Gastrocnemius medialis (tissue), 4 donors: ENCODE measurements at places on chromosomes 12 and 14. TPM values are rescaled to one million over a fixed set of nuclear protein-coding genes. Genes with fewer than 3 reads are reported as not detected.
A peak's percentile ranks its signal among the peaks of the same experiment; 100 is the strongest.

GRCh38 chr12:119195256-119195655, 16.5 kb downstream of the HSPB8 start:
- DNase-seq = no peak

GRCh38 chr14:29805415-29806123, 122.1 kb downstream of the PRKD1 start:
- peak; percentile 24 for DNase-seq

- DNase-seq = no peak
Observed at GRCh38 chr12:66320996-66321395, 18.7 kb downstream of the HELB start.

The SLC48A1 gene
- 62.6 TPM for total RNA-seq

DNA sequence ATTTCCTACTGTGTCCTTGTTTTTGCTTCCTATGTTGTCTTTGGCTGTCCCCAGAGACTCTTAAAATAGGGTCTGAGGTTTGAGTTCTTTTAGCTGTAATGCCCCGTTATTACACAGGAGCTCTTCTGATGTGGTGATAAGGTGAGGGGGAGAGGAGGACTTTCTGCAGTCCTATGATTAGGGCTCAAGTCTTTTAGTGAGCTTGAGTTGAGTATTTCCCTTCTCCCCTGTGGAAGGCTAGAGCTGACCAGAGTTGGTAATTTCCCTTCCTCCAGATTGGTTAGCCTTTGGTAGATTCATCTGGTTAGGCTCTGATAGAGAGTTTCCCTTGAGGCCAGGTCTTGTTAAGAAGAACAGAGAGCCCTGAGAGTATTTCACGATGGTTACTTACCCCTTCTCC, 4.3 kb upstream of the HIF1A start:
- DNase-seq = no peak

The MSRB3 gene
- 46.4 TPM for total RNA-seq

The PLEKHD1 gene
- total RNA-seq = not detected

DNA sequence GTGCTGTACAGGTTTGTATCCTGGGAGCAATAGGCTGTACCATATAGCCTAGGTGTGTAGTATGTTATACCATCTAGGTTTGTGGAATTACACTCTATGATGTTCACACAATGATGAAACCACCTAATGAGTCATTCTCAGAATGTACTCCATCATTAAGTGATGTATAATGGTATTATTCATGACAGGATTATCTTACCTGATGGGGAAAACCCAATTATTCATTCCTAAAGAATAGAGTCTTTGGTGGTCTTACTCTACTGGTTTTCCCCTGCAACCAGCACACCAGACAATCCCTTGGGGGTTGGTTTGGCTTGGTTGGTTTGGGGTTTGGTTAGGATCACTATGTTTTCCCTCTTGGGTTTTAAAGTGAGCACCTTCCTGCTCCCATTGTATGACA, 12.6 kb upstream of the OR10P1 start:
- DNase-seq = no peak

- peak; percentile 2 for DNase-seq
Observed at GRCh38 chr12:34396006-34396860, 373.9 kb downstream of the ALG10 start.

DNA sequence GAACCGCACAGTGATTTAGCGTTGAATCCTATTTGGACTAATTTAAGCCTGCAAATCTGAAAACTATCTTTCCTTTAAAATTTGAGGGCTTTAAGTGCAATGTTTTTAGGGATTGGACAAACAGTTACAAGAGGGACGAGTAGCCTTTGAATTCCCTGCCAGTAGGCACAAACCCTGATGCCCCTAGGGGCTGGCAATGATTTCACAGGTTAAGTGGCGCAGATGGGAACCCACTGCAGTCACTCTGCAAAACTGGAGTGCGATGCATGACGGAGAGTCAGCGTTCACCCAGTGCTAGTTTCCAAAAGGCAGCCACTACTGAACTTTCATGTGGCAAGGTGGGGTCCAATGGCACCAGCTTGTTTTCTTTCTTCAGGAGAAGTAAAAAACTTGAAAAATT, 99.4 kb upstream of the FRMD6 start:
- DNase-seq = no peak

GRCh38 chr14:61591862-61592261, 103.5 kb upstream of the HIF1A start:
- DNase-seq = no peak

The SLC38A4 gene
- total RNA-seq = 46.0 TPM

The SLC6A13 gene
- 1.9 TPM for total RNA-seq

- no peak for DNase-seq
Observed at GRCh38 chr12:88951177-88951576, 370.9 kb upstream of the KITLG start.

The PSMB5 gene
- 304 TPM for total RNA-seq

GRCh38 chr12:104605685-104606084, 148.9 kb downstream of the CHST11 start:
- DNase-seq = peak; percentile 43

DNA sequence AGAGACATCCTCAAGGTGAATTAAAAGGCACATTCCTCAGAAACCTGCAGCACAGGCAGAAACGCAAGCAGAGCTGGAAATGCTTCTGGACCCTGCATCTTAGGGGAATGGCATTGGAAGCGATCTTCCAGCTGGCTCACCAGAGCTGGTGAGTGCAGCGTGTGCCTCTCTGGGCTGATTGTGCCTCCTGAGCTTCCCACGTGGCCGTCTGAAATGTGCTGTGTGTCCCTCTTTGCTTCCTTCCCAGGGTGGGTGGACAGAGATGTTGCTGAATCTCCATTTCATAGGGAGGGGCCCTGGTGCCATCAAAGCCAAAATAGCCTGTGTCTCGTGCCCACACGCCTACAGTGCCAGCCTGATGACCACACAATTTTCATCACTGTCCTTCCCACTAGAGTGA, 34.3 kb upstream of the TMEM132D start:
- no peak for DNase-seq

DNA sequence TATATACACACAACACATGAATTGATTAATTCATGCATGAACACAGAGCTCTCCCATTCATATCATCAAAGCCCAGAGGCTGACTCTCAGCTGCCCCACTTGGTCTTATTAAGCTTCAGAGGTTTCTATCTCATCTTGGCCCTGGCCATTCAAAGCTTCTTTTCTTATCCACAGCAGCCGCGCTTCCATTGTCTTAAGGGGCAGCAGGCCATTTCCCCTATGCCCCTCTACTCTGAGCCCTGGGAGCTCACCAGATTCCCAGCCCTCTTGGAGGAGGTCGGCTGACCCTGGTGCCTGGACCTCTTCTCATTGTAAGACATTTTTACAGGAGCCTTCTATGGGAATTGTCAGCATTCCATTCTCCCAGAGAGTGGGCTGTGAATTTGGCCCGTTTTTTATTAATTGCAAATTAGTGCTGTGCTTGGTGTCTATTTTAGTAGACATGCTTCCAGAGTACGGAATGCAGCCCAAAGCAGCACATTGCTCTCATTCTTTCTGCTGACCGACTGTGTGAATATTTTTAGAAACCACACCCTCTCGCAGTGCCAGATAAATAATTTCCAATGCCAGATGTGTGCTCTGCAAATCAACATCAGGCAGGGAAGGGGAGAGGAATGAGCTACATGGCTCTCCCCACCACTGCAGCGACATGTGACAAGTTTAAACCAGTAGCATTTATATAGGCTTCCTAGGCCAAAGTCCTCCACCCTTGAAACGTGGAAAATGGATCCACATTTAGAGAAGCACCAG, 58.5 kb downstream of the NUAK1 start:
- peak; percentile 42 for DNase-seq

The FOXG1 gene
- total RNA-seq = not detected

GRCh38 chr14:84403585-84403984, 1126.4 kb upstream of the FLRT2 start:
- no peak for DNase-seq

The PDE3A gene
- 4.8 TPM for total RNA-seq

GRCh38 chr14:94123296-94123695, 6.1 kb downstream of the IFI27L2 start:
- no peak for DNase-seq

DNA sequence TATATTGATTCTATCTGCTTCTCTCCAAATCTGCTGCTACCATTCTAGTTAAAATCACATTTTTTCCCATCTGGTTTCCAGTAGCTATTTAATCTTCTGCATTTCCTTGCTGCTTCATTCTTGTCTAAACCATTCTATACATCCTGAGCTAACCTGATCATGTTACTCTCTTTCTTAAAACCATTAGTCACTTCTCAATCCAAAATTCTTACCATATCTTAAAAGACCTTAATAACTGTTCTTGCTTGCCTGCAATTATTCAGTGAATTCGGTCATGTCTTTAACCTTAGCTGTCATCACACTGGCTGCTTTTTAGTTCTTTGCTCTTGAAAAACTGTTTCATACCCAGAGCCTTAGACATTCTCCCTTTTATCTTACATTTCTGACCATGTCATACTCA, 56.4 kb upstream of the PZP start:
- DNase-seq = no peak

DNA sequence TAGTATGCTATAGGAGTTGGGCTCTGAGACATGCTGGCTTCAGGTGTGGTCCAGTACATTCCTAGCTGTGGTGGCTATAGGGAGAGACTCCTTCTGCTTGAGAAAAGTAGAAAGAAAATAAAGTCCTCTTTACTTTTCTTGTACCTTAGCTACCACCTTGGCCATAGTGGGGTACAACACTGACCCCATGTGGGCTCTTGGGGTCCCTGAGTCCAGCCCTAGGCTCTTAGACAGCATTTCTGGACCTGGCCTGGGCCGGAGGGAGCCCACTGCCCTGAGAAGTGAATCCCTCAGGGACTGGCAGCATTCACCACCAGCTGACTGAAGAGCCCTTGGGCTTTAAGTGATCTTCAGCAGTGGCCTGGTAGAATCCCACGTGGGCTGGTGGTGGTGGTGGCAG, 143.1 kb downstream of the SYT10 start:
- no peak for DNase-seq

DNA sequence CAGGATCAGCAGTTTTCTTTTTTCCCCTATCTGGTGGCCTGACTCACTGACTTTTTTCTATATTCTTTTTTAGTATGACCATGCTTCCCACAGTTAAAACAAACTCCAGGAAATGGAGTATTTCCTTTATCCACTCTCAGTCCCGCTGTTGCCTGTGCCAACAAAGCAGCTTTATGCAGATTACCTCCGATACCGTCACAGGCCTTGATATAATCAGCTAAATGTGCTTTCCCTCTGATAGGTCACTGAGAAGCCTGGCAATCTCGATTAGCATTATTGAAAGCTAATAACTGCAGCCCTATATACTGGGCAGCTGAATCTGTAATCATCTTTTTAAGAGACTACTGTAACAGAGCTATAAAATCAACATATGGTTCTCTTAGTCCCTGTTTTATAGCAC, 243.6 kb downstream of the KIF21A start:
- no peak for DNase-seq

DNA sequence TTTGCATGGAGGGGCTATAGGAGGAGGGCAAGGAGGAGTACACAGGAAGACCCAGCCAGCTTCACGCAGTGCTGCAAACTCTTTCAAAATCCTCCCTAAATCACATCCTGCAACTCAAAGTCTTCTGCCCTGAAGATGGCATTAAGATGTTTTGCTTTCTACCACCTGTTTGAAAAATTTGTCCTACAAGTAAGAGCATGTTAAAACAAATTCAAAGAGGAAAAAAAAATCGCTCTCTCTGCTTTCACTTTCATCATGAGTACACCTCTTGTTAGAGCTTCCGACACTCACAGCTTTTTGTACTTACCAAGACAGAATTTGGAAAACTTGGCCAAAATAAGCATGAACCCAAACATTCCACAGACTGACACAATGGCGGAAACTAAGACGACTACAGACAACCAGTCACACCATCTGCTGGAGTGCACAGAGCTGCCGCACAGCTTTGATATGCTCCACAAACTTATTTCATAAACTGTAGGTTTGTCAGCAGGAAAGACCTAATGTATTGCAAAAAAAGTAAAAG, 21.3 kb downstream of the GCH1 start:
- no peak for DNase-seq

- DNase-seq = no peak
Observed at GRCh38 chr14:80464531-80465149, 253.3 kb upstream of the DIO2 start.

GRCh38 chr12:28130625-28131598, 59.3 kb upstream of the CCDC91 start:
- no peak for DNase-seq

- DNase-seq = peak; percentile 29
Observed at GRCh38 chr14:93073910-93074769, 41.6 kb downstream of the ITPK1 start.

The ZNF26 gene
- 12.3 TPM for total RNA-seq

The RDH11 gene
- total RNA-seq = 7.7 TPM

DNA sequence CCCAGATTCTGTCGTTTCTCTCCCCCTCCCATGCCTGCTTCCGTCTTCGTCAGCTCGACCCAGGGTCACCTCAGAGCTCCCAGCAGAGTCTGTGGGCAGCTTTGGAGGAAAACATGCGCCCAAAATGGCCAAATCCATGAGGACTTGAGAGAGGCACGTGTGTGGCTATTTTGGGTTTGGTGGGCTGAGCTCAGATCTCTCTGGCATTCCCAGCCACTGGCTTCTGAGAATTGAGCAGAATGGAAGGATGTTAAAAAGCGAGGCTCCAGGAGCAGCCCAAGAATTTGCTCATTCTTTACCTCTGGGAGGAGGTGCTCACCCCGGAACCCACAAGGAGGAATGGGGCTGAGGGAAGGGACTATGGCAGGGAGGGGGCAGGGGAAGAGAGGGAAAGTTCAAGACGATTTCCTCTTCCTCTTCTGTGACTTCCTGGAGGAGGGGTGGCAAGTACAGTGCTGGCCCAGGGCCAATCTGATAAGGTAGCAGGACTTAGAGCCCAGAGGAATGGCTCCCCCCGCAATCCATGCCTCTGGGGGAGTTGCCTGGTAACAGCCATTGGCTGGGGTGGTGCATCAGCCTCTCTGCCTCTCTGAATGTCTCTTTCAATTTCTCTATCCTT, 20.1 kb downstream of the TSPAN9 start:
- peak; percentile 33 for DNase-seq

GRCh38 chr14:92475451-92476187, 38.0 kb upstream of the RIN3 start:
- DNase-seq = peak; percentile 41

The DDX55 gene
- 8.2 TPM for total RNA-seq

DNA sequence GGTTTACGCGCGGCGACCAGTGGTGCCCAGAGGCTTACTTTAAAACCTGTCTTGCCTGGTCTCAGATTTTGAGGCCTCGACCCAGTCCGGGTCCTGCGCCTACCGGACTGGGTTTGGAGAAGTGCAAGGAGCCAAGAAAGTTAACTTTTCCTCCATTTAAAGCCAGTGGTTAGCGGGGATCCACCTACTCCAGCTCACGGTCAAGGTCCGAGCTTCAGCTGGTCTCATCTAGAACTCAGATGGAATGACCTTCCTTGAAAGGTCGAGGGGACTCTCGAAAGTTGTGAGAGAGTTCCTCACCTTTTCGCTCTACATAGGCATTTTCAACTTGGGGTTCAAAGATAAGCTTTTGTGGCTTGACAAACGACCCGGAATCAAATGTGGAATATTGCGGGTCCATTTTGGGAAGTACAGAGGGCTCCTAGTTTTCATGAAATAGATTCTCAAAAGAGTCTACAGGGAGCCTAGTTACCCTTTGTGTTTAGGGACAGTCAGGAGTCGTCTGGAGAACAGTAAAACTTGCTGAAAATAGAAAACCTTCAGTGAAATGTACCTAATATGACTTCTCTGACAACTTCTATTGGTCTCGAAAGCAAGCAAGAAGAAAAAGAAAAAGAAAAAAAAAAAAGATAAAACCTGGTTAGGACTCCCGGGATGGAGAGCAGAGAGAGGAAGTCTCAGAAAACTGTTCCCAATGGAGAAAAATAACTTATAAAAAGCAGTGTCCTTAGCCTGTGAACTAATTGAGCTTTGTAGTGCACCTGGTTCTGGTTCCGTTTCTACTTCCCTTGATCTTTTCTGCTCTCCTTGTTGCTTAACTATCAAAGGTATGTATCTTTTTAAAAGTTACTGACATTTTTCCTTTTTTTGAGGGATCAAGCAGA, 1.4 kb downstream of the KCNMB4 start:
- no peak for DNase-seq

The NCAPD2 gene
- total RNA-seq = 13.0 TPM
